ENCODE measurements at places on chromosomes 11 and 22.

GRCh38 chr22:24681236-24681635 is 78.2 kb downstream of the GGT1 start:
- DNase-seq: no peak

DNA sequence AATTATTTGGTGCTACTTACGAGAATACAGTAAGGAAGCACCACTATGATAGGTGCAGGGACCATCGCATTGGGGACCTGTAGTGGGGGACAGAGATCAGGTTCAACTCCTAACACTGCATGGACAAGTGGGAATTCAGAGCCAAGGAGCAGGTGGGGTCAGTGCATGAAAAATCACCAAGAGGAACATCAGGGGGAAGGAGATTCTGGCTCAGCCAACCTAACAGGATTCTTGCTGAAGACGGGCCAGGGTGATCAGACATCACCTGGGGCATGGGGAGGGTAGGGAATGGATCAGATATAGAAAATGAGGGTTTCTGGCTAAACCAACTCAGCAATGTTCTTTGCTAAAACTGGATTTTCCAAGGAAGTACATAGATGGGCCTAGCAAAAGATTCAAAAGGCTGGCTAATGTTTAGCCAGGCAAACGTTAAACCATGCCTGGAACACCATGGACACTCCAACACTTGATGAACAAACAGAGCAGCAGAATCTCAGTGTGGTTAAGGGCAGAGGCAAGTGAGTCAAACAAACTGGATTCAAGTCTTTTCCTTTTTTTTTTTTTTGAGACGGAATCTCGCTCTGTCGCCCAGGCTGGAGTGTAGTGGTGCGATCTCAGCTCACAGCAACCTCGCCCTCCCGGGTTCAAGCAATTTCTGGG is 70.0 kb downstream of the MICAL3 start:
- DNase-seq: no peak

- no peak for DNase-seq
Observed at GRCh38 chr11:18736590-18737148, 10.7 kb upstream of the IGSF22 start.

GRCh38 chr11:62532096-62532495 is 14.5 kb downstream of the AHNAK start:
- DNase-seq: no peak

DNA sequence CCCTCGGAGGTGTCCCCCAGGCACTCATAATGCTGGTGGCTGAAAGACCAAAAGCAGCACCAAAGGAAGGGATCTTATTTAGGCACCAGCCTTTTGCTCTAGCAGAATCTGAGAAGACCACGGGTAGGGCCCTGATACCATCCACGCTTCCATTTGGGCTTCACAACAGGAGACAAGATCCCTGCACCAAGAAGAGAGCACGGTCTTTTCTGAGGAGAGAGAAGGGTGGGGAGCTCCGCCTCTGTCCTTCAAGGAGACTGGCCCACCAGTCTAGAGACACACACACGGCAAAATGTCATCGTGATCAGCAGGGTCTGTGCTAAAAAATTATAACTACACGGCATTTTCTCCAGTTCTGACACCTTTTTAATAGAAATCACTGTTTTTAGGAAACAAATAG is 9.8 kb downstream of the LARGE2 start:
- DNase-seq: no peak

DNA sequence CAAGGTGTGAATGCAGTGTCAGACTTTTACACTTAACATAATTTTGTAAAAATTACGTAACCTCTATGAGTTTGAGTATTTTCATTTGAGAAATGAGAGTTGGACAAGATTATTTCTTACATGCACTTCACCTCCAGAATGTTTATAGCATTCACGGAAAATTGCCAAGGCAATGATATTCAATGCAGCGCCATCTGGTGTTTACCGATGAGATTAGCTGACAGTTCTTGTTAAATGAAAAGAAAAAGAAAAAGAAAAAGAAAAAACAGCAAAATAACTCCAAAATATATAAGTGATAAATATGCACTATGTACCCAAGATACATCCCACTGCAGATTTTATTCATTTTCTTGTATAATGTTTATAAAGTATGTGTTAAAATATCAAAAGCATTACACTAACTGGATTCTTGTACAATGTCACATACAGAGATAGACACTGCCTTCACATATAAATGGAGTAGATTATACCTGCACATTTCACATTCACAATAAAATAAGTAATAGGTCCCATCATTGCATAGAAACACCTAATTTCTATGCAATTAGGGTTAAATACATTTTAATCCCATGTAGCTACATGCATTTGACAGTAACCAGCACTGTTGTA is 976.3 kb upstream of the FAT3 start:
- DNase-seq: no peak

DNA sequence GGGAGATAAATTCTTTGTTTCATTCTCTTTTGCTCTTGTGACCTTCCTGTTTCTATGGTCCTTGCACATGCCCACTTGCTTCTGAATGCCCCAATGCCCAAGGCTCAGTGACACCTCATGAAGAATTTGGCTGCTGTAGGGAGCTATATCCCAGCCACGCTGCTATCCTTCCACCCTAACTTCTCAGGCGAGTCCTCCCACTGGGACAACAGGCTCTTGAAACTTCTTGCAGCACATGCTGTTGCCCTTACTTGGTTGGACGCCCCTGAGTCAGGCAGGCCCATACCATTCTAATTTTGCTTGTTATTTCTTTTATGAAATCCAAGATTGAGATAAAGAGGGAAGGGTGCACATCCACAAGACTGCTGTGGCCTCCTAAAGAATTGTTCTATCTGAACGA is 57.6 kb upstream of the BLID start:
- no peak for DNase-seq

- DNase-seq: peak; percentile 85
Observed at GRCh38 chr11:45267652-45268299, 18.4 kb downstream of the SYT13 start.

GRCh38 chr11:76759092-76759491 is 24.1 kb upstream of the TSKU start:
- no peak for DNase-seq

DNA sequence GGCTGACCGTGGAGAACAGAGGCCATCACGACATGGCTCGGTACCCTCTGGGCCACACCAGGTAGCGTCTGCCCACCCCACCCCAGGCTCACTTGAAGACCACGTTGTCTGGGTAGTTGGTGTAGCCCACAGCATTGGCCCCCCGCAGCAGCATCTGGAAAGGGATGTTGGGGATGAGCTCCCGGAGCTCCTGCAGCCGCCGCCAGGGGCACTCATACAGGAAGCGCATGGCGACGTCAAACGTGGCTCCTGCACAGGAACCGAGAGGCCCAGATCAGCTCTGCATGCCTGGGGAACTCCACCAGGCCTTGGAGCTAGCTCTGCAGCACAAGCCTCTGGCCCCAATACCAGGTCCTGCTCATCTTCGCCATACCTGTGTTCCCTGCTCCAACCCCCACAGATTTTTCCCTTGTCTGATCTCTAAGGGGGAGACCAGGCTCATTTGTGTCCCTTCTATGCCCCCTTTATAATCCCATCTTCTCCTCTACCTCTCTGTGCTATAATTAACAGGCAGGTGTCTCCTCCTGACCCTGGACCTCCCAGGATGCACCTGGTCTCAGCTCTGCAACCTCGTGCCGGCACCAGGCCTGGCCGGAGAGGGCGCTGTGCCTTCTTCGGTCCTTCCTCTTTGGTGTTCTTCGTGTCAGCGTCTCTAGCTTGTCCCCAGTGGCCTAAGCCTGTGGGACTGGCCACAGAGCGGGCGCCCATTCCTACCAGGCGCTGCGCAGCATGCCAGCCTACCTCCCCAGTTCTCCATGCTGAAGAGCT is 5.0 kb upstream of the LRFN4 start:
- no peak for DNase-seq

GRCh38 chr22:46609175-46609690 is 11.0 kb upstream of the GRAMD4 start:
- DNase-seq: no peak

DNA sequence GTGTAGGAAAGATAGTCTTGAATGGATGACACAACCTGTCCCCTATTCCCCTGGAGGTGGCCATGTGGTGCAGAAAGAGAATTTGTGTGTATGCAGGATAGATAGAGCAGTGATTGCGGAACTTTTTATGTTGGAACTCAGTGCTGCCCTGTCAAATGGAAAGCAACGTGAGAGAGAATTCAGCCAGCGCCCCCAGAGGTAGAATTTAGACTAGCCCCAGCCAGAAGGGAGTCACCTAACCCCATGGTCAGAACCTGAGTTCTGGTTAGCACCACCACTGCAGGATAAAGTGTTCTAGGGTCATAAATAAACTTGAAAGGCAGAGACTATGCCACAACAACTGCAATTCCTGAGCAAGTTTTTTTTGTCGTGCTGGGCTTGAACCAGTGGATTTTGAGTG is 152.9 kb upstream of the GRIA4 start:
- DNase-seq: no peak

DNA sequence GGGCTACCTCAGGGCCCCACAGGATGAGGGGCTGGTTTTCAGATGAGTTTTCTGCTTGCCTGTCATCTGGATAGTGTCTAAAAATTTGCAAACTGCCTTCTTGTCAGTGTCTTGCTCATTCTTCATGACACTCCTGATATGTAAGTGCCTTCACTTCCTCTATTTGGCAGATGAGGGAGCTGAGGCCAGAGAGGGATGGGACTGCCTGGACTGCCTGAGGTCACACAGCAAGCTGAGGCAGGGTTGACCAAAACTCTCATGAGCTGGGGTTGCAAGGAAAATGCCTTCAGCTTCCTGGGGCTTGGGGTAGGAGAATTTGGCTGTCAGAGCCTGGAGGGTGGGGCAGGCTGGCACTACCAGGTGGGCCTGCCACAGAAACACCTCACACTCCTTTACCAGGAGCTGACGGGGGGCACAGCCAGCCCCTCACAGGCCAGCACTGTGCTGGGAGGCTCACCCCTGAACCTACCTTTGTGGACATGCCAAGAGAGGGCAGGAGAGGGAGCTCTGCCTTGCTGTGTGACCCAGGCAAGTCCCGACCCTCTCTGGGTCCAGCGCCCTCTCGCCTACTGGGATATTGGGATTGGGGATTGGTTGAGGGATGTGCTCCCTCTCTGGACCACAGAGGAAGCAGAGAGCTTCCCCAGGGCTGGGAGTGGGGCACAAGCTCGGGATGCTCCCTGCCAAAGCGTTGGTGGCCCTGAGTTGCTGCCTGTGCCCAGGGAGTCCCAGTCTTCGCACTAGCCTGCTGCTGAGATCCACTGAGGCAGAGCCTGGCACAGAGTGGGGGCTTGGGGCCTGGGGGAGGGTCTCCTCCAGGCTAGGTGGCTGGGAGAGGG is 1.9 kb upstream of the P2RY6 start:
- no peak for DNase-seq

GRCh38 chr11:57638005-57638781 is 11.5 kb downstream of the YPEL4 start:
- DNase-seq: peak; percentile 73

GRCh38 chr22:49569286-49570031 is 258.2 kb downstream of the BRD1 start:
- no peak for DNase-seq

- no peak for DNase-seq
Observed at GRCh38 chr11:109612496-109612895, 190.5 kb downstream of the C11orf87 start.

GRCh38 chr11:65002706-65003105 is 5.9 kb upstream of the BATF2 start:
- no peak for DNase-seq

DNA sequence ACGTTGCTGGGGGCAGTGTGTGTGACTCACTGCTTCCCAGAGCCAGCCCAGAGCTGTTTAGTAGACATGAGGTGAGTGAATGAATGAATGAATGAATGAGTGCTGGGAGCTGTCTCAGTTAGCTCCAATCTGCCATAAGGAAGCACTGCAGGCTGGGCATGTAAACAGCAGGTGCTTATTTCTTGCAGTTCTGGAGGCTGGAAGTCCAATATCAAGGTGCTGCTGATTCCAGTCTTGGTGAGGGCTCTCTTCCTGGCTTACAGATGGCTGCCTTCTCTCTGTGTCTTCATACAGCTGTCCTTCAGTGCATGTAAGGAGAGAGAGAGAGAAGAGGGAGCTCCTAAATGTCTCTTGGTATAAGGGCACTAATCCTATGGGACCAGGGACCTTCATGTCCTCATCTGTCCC is 4.1 kb downstream of the C11orf21 start:
- no peak for DNase-seq

- DNase-seq: peak; percentile 79
Observed at GRCh38 chr11:117809236-117810055, 12.4 kb upstream of the DSCAML1 start.

- DNase-seq: no peak
Observed at GRCh38 chr11:3375552-3375951, 3.4 kb downstream of the ZNF195 start.

DNA sequence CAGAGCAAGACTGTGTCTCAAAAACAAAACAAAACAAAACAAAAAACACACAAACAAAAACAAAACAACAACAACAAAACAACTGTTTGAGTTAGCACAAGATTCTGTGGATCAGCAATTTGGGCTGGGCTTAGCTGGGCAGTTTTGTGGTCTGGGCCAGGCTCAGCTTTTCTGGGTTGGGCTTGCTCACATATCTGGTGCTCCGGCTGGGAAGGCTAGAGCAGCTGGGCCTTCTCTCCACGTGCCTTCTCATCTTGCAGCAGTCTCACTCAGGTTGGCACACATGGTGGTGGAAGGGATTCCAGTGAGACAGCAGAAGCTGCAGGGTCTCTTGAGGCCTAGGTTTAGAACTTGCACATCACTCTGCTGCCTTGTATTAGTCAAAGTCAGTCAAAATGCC is 35.7 kb downstream of the EIF3F start:
- no peak for DNase-seq

GRCh38 chr11:26704249-26704648 is 17.6 kb downstream of the SLC5A12 start:
- DNase-seq: no peak

DNA sequence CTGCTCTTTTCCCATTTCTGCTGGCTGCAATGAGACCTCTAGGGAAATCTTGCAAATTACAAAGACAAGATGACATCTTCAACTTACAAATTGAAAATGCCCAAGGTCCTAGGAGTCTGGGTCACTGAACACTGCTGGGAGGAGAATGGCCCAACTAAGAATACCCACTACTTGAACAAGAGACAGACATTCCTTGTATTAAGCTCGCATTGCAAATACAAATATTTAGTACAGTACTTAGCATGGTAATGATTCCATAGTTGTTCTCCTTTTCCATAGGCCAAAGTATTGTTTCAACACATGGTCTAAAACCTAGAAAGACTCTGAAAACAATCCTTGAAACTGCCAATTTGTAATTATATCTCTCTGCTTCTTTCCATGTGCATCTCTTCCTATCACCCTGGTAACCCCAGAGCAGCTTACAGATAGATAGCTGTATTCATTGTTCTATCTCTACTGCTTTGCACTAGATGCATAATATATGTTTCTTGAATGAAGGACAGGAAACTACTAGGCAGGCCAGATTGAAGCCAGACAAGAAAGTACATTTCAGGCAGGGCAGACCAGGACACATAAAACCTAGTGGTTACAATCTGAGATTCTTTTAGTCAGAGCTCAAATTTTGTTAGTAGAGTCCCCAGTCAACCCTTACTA is 1545.7 kb upstream of the TENM4 start:
- DNase-seq: no peak
